ENCODE measurements at places on chromosomes 4 and X.
A peak's percentile ranks its signal among the peaks of the same experiment; 100 is the strongest.

GRCh38 chrX:17500145-17500579, 125.2 kb downstream of the NHS start:
- DNase-seq: no peak

DNA sequence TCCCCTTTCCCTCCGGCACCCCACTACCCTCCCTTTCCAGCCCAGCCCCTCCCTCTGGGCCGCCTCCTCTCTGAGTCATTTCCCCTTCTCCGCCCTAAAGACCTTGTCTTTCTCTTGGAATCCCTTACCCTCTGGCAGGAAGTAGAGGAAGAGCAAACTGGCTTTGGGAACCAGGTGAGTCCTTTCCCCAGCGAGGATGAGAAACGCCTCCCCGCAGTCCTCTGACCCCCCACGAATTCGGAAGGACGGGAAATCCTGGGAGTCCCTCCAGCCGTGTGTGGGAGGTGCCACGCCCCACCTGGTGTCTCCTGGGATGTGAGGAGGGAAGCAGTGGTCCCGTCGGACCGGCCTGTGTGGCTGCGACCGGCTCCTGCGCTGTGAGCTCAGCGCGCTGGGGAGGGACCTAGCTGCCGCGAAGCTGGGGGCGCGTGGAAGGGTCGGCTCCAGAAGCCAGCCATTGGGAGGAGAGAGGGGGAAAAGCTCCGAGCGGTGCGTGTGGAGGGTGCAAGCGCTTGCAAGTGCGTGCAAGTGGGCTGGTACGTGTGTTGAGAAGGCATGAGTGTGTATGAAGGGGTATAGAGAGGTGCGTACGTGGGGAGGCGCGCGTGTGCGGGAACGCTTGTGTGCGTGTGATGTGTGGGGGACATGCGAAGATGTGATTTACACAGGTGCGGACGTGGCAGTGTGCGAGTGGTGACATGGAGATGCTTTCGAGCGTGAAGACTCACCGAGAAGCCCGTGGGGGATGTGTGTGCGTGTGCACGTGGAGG, 46.3 kb downstream of the TEX13B start:
- peak; percentile 64 for DNase-seq

DNA sequence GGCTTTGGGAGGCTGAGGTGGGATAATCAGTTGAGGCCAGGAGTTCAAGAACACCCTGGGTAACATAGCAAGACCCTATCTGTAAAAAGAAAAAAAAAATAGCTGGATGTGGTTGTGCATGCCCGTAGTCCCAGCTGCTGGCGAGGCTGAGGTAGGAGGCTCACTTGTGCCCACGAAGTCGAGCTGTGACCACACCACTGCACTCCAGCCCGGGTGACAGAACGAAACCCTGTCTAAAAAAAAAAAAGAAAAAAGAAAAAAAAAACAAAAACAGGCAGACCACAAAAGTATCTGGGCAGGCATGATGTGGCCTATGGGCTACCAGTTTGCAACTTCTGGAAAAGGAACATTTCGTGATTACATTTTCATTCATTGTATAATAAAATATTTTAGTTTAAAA, 38.1 kb upstream of the RASGEF1B start:
- no peak for DNase-seq

DNA sequence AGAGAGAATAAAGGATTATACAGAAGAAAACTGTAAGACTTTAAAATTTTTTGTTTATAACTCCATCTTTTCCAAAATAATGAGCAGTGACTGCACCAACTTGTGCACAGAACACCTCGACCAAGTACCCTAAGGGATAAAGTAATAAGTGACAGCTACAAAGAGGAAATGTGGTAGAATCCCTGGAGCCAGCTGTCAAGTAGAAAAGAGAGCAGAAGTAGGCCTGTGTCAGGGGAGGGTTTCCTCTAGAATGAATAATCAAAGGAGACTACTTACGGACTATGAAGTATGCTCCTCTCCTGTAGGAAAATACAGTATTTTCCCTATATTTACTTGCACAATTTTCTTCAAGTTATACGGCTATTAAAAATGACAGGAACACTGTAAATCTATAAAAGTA, 1.2 kb downstream of the EIF1AX start:
- no peak for DNase-seq

DNA sequence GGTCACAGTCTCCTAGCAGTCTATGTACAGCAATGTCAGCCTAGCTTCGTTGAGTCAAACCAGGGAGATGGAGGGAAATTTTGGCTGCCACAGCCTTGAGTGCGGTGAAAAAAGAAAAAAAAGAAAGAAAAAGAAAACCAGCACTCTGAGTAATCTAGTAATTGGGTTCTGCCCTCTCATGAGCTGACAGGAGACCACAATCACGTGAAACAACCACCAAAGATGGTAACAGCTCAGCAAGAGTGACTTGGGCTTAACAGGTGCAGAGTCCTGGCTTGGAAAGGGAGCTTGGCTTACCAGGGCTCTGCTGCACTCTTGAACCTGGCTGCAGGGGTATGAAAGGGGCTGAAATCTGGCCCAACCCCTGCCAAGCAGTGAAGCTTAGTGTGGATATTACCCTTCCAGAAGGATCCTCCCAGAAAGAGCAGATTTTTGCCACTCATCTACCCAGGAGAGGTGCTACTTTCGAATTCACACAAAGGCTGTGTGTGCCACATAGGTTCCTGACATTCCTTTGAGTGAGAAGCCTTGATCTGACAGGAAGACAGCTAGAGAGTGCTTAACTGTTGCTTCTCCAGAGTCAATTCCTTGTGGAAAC, 350.3 kb downstream of the PTTG2 start:
- no peak for DNase-seq

- DNase-seq: no peak
These were observed 71.2 kb downstream of the SLC10A7 start for GRCh38 chr4:146450524-146450923.

DNA sequence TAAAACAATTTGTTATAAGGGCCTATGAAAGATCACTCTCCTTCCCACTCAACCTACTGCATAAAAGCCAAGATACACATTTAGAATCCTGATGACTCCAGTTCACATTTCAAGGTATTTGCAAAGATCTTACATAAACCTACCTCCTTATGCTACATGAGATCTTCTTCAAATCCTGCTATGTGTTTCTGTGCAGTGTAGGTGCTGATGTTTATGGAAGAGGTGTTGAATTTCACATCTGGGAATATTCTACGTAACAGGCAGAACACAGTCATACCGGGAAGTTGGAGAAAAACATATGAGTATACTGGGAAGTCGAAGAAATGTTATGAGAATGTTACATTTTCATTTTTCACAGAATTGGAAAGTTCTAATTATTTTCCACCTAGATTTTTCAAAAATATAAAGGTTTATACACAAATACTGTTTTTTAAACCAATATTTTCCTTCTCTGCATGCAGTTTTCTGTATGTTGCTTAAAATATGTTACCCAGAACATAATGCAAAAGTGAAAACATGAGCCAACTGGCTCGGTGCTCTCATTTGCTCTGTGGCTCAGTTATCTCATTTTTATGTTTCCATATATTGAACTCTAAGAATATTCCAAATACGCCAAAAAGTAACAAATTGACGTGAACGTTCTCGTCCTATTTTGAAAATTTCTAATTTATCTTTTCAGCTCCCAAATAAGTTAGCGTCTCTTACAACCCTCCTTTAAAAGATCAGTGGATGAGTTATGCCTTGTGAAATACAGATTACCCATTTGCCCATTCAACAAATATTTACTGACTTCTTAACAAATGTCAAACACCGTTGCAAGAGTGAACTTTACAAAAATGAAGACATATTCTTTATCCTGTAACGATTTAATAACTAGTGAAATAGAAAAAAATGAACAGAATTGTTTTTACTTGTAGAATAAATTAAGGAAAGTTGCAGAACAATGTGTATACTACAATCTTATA, 899.3 kb downstream of the STIM2 start:
- no peak for DNase-seq

GRCh38 chrX:23898412-23898959, 9.3 kb downstream of the APOO start:
- DNase-seq: peak; percentile 37

DNA sequence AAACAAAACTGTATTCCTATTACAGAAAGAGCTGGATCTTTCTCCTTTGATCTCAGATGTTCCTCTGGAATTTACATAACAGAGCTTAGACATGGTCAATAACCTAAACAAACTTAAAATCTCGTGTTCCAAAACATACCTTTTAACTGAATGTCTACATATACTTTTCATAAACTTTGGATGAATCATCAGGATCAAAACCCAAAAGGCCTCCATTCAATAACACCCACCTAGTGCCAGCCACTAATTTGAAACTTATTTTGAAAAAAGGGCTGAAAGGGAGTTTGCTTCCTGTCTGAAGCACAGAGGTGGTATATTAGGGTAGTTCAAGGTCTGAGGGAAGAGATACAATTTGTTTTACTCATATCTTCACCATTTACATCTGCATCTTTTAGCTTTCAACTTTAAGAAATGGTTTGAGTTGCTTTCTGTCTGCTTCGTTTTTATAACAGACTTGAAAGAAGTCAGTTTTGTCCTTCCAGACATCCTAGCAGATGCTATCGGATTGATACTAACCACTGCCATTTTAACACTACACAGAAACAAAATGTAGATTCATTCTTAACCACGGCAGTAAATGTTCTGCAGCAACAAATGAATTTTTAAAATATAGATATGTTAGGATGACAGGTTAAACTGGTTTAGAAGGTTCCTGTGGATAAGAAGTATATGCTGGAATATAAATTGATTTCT, 242.8 kb upstream of the DKK2 start:
- no peak for DNase-seq

DNA sequence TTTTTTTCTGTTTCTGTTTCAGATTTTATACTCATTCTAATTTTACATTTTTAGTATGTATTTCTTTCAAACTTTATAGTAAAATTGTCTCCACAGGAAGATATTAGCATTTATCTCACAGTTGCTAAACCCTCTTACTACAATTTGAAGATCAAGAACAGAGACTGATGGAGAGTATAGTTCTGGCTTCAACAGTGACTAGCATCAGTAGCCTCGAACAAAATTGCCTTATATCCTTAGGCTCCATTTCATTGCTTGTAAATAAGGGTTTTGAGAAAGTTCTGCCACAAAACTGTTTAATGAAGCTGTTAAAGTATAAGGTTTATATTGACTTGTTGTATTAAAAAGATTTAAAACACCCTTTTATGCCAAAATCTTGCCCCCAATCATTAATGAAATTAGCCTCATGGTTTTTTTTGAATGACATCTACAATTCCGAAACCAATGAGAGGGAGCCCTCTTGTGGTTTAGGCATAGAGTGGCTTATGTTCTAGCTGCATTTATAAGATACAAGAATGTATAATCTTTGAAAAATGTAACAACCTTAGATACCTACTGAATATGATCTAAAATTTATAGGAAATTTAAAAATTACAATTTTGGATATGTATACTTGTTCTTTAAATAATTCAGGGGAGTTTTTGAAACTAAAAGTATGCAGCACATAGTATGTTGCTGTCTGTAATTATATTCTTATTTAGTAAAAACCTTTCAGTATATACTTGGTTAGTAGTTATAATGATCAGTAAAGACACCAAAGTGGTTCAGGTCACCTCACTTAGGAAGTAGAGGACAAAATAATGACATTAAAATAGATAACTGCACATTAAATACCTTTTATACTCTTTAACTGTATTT, 109.8 kb upstream of the HPGD start:
- peak; percentile 47 for DNase-seq

DNA sequence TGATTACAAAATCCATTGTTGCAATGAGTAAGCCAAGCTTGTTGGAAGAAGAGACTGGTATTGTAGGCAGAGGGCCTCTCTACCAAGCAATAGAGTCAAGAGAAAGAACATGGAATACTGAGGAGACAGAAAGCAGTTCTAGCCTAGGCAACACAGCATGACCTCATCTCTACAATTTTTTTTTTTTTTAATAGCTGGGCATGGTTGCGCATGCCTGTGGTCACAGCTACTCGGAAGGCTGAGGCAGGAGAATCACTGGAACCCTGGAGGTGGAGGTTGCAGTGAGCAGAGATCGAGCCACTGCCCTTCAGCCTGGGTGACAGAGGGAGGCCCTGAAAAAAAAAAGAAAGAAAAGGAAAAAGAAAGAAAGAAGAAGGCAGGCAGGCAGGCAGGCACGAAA, 11.7 kb upstream of the ZBTB33 start:
- no peak for DNase-seq

All from ACHN (cell line).